ENCODE measurements at places on chromosomes 6 and 20.

GRCh38 chr20:20812136-20812535 lies 99.7 kb upstream of the RALGAPA2 start:
- no peak for DNase-seq

GRCh38 chr6:151067684-151068596 lies 171.8 kb upstream of the AKAP12 start:
- no peak for DNase-seq

- no peak for DNase-seq
Measured at GRCh38 chr6:12356983-12357972, 67.1 kb downstream of the EDN1 start.

DNA sequence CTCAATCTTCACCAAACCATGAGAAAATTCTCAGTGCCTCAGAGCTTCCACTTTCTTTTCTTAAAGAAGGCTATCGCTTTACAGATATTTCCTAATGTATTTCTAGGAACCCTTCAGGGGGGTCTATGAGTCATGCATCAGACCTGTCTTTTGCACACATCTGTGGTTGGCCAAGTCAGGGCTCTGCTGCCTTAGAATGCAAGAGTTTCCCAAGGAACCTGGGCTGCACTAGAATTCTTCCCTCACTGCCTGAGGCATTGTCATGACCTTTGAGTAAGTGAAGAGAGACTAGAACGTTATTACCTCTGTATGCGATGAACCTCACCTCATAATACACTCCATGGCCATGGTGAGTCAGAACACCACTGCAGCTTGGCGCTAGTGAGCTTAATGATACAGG lies 365.0 kb upstream of the ID4 start:
- DNase-seq, result no peak

- DNase-seq, result no peak
Measured at GRCh38 chr6:26272171-26272637, 92.8 kb upstream of the BTN3A2 start.

DNA sequence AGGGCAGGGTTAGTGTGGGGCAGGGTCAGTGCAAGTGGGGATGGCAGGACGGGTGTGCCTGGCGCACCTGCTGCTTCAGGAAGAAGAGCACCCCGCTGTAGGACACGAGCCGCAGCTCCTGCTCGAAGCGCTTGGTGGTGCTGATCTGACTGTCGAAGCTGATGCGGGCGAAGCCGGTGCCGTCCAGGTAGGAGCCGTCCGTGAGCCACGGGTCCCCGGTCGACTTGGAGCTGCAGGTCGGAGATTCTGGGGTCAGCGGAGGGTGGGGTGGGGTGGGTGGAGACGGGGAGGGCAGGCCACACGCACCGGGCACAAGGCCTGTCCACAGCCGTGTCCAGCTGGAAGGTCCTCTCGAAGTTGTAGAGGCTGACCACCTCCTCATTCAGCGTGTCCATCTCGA lies 10.2 kb downstream of the ADRM1 start:
- no peak for DNase-seq

GRCh38 chr20:36092398-36093024 lies 62.0 kb upstream of the EPB41L1 start:
- DNase-seq, result no peak

All from NCI-H526 (cell line).